ENCODE measurements at places on chromosomes 3 and 15. TPM values are rescaled to one million over a fixed set of nuclear protein-coding genes. Genes with fewer than 3 reads are reported as not detected.

- no peak for DNase-seq
These were observed 41.7 kb downstream of the SLCO2A1 start for GRCh38 chr3:133987948-133988484.

GRCh38 chr15:63056829-63057228, 14.3 kb downstream of the TPM1 start:
- no peak for DNase-seq

Gene SKIC8
- total RNA-seq = 22.1 TPM

- DNase-seq = no peak
These were observed 19.6 kb downstream of the GALK2 start for GRCh38 chr15:49189631-49190030.

Gene KLHL6
- 0.20 TPM for total RNA-seq

Gene CIB2
- total RNA-seq = 3.0 TPM

Gene TAMM41
- total RNA-seq = 6.4 TPM

DNA sequence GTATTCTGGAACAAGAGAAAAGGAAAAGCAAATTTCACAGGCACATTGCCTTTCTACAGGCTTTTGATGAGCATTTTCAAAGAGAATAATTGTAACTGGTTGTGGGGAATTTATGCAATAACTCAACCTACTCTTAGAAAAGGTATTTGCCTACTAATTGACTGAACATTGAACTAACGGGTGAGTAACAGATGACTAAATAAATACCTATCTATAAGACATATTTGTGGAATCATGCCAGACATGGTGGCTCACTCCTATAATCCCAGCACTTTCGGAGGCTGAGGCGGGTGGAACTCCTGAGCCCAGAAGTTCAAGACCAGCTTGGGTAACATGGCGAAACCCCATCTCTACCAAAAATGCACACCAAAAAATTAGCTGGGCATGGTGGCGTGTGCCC, 367.7 kb downstream of the CGGBP1 start:
- DNase-seq = no peak

Gene B3GALNT1
- 5.9 TPM for total RNA-seq

GRCh38 chr15:99253381-99254090, 2.3 kb downstream of the LRRC28 start:
- DNase-seq = no peak

Gene CAV3
- total RNA-seq = not detected

DNA sequence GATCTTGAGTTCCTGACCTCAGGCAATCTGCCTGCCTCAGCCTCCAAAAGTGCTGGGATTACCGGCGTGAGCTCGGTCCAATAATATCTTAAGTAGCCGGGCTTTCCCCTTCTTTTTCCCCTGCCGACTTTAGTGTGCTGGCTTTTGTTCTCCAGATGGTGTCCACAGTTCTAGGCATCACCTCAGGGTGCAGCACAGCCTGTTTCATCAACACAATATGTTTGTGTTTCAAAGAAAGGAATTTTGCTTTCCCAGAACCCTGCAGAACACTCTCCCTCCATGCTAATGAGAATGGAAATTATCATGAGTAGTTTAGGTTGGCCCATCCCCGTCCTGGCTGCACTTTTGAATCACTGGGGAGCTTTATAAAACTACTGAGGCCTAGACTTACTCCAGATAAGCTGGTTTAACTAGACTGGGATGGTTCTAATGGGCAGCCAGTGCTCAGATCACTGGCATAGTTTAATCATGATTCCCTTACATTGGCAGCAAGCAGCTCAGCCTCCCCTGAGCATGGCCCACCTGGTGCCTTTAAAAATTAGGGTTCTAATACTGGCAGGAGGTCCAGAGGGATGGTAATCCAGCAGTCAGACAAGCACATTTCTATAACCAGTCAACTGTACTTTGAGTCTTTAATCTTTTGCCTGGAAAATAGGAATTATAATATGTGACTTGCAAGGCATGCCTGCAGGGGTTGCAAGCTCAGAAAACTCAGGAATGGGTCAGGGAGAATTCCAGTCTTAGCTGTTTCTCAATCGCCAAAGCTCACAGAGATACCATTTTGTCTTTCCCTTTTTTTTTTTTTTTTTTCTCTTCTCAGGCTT, 127.6 kb upstream of the RASGRP1 start:
- no peak for DNase-seq

DNA sequence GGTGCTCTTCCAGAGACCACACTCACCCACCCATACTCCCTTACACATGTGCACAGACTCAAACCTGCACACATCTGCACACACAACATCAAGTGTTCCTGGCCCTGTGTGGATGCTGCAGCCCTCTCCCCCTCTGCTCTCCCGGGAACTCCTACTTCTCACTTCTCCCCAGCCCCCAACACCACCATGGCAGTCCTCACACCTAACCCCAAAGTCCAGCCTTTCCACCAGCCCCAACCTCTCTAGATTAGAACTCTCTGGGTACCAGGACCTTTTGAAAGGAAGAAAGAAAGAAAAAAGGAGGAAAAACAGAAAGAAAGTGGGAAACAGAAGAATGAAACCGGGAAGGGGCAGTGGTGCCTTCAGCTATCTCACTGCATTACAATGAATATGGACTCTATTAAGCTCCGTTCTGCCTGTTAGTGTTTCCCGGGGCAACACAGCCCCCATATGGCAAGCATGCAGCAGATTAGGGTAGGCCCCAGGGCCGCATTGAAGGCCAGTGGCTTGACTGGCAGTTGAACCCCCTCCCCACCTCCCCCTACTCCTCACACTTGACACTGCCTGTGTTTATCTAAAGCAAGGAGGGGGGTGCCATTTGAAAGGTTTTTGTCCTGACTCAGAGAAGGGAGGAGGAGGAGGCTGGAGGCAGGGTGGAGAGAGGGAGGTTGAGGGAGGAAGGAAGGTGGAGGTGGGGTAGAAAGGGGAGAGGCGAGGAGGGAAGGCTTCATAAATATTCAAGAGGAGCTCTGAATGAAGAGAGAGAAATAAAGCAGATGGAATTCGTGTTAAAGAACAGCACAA, 30.1 kb downstream of the BOC start:
- DNase-seq = no peak

Gene DPPA2
- not detected for total RNA-seq

DNA sequence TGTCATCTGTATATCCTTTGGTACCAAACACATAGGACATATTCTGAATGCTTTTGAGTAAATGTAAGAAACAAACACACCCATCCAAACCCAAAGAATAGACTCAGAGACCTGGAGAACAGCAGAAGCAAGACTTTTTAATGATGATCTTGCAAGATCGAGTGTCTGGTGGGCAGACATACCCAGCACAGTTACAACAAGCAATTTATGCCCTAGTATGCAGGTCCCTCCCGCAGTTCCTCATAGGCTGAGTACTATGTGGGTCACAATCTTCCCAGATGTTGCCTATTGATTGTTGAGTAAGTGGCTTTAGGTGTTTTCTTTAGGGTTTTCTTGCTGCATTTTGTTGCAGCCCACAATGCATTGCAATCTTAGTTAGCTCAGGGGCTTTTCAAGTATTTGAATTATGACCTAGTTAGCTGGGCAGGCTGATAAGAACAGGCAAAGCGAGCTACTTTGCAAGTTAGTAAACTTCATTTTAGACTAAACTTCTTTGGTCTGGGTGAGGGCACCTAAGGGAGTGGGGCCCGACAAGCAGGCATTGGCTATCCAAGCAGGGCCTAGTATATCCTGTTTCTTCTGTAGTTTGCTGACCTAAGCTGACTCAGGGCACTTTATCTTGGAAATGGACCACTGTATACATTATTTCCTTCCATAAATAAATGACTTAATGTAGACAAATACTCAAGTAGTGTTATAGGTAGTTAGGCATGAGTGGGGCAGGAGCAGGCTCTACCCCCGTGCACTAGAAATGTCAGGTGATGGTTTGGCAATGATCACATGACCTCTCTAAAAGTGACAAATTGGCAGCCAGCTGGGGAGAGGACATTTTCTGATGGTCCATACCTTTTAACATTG, 87.3 kb upstream of the LIPC start:
- DNase-seq = no peak

- no peak for DNase-seq
These were observed 12.9 kb upstream of the ANKRD28 start for GRCh38 chr3:15810702-15811101.

GRCh38 chr3:69329892-69330291, 56.0 kb downstream of the FRMD4B start:
- no peak for DNase-seq

Gene RBM15B
- total RNA-seq = 18.6 TPM

Gene KNL1
- total RNA-seq = 0.26 TPM

Gene RARRES1
- total RNA-seq = 6.3 TPM

Gene TRH
- total RNA-seq = not detected

- DNase-seq = no peak
These were observed 596.7 kb downstream of the TUSC7 start for GRCh38 chr3:117306299-117306698.

DNA sequence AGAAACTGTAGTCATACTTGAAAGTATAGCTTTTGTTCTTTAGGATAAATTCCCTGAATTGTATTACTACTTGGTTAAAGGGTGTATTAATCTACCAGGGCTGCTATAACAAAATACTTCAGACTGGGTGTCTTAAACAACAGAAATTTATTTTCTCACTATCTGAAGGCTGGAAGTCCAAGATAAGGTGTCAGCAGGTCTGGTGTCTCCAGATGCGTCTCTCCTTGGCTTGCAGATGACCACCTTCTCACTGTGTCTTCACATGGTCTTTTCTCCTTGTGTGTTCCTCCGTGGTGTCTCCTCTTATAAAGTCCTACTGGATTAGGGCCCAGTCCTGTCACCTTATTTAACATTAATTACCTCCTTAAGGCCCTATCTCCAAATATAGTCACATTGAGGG, 33.7 kb downstream of the MED12L start:
- no peak for DNase-seq

DNA sequence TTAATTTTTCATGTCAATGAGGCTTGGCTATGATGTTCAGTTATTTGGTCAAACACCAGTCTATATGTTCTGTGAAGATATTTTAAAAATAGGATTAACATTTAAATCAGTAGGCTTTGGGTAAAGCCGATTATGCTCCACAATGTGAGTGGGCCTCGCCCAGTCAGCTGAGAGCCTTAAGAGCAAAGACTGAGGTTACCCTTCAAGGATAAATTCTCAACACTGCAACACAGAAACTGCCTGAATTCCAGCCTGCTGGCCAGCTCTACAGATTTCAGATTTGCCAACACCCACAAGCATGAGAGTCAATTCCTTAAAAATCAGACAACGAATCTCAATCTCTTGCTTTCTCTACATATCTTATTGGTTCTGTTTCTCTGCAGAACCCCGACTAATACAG, 188.3 kb downstream of the PLCH1 start:
- DNase-seq = no peak

GRCh38 chr3:109548192-109548938, 211.0 kb upstream of the DPPA4 start:
- no peak for DNase-seq

GRCh38 chr3:86229086-86229774, 761.7 kb downstream of the VGLL3 start:
- no peak for DNase-seq

DNA sequence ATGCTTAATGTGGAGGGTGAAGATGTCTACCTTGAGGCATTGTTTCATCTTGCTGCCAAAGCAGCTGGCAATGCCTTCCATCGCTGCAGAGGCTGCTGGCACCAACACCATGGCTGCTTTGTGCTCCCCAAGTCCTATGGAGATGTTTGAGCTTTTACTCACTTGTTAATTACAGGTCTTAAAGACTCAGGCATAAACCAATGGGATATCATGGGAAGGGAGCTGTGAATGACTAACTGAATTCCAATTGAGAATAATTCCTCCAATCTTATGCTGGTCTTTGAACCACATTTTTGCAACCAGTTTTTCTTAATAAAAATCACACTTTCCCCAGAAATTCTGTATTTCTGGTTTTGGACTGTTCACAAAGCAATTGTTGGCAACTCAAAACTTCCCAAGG, 762.0 kb downstream of the GBE1 start:
- no peak for DNase-seq

Gene ZNF385D
- total RNA-seq = 0.65 TPM

Gene SELENOK
- 24.4 TPM for total RNA-seq

- DNase-seq = no peak
These were observed 242.0 kb upstream of the FEZF2 start for GRCh38 chr3:62615258-62615849.

DNA sequence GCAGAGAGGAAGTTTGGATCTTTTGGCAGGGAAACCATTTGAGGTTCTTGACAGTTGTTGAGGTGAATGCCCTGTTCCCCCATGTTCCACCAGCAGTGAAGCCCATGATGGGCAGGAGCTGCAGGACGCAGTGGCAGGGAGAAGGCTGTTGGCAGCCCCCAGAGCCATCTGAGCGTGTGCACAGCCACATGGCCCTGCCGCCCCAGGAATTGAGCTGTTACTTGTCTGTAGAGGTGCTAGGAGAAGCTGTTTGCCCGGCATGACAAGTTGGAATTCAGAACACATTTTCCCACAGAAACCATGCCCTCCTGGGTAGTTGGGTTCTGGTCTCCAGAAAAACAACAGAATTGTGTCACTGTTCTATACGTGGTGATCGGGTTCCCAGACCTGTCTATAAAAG, 218.2 kb upstream of the NR2E3 start:
- DNase-seq = no peak

- no peak for DNase-seq
These were observed 27.8 kb upstream of the ESYT3 start for GRCh38 chr3:138406606-138407005.

DNA sequence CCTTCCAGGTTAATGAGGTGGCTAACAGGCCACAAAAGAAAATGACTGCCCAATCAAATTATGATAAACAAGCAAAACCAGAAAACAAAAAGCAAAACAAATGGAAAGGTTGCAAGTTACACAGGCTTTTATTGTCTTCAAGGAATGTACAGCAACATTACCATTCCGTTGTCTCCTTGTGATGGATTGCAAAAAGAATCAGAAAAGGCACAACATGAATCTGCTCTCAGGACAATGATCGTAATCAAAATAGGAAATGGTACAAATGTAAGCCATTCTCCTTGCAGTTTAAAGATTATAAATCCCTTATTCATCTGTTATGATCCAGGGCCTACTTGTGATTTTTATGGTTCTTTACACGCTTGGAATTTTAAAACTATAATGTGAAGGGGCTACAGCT, 125.8 kb downstream of the ECT2 start:
- no peak for DNase-seq

GRCh38 chr3:11810276-11810675, 36.4 kb downstream of the TAMM41 start:
- no peak for DNase-seq

Gene GOLGA8K
- 1.7 TPM for total RNA-seq

Gene CASR
- total RNA-seq = 11.9 TPM

Gene SH2D7
- total RNA-seq = 0.04 TPM

DNA sequence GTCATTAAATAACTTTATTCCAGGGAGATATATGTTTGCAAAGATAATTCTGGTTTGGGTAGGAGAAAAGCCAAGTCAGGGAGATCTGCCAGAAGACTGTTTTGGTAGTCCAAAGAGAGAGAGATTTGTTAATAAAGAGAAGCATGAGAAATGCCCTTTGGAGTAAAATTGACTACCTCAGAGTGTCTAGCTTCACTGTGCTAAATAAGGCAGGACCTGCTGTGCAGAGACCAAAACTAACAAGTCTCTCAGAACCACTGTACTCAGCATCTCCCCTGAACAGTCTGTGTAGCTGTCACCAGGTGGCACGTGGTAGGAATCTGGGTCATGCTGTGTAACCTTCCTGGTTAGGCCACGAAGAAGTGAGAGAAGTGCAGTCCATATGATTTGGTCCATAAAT, 31.6 kb upstream of the SLC35G2 start:
- DNase-seq = peak; percentile 19

Data from pancreas (tissue), 10 donors.